ENCODE measurements at places on chromosomes 12 and 14.

- no peak for DNase-seq
Measured at GRCh38 chr12:58372298-58372697, 430.9 kb downstream of the ATP23 start.

DNA sequence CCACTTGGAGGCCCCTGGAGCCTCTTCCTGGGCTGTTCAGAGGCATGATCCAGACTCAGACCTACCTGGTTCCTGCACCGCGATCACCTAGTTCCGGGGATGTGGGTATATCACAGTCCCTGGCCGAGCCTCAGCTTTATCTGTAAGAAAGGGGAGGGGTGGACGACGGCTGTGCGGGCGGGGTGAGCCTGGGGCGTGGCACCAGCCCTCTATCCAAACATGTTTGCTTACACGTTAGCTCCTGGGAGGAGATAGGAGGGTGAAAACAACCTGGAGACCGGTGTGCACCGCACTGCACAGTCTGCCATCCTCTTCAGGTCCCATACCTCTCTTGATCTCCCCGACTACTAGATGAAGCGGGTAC lies 1.2 kb downstream of the ANKRD9 start:
- DNase-seq = no peak

DNA sequence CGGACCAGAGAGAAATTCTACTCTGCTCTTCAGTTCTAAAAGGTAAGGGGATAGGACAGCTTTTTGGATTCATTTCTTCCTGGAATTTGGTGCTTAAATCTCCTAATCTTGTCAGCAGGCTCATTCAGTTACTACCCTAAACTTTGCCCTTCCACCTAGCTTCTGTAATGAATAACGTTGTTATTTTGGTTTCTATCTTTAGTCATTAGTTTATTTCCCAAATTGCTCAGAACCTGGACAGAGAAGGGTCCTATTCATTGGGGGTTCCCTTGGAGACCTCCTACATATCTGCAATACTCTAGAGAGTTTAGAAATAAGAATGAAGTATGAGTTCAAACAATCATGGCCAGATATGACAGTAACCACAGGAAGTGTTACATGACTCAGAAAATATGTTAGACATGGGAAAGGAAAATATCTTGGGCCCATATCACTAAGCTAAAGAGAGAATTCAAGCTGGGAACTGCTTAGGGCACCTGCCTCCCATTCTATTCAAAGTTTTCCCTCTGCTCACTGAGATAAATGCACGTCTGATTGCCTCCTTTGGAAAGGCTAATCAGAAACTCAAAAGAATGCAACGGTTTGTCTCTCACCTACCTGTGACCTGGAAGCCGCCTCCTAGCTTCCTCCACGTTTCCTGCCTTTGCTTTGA lies 87.9 kb downstream of the GAS2L3 start:
- no peak for DNase-seq

DNA sequence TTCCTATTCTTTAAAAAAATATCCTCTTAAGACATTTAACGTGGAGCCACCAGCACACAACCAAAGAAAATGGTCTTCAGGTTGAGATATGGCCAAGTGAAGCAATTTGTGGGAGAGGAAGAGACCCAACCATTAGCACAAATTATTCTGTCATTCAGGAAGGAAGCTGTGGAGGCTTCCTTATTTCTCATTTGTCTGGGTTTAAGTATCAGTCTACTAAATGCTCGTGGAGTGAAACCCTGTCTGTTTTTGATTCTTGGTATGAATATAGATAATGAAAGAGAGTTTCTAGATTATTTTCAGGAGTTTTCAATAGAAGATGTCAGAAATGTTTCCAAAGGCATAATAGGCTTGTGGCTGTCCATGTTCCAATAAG lies 125.1 kb downstream of the GPR65 start:
- DNase-seq = no peak

- DNase-seq = no peak
Measured at GRCh38 chr12:50069069-50069468, 11.7 kb downstream of the ASIC1 start.

DNA sequence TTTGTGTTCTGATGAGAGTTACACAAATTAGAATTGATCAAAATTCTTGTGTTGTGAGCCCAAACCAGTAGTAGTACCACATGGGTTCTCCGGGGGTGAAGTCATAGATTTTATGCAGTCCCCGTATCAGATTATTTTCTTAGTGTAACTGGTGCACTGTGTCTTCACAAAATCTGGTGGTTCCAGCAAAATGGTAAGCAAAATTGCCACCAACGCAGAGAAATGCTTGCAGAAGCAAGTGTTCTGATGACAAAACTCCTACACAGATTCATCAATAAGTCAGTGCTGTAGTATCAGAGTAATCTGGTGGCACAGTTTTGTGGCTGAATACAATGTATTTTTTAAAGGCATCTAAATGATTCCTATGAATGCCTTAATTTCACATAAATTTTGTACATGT lies 1.3 kb upstream of the CACNA2D4 start:
- DNase-seq = no peak

DNA sequence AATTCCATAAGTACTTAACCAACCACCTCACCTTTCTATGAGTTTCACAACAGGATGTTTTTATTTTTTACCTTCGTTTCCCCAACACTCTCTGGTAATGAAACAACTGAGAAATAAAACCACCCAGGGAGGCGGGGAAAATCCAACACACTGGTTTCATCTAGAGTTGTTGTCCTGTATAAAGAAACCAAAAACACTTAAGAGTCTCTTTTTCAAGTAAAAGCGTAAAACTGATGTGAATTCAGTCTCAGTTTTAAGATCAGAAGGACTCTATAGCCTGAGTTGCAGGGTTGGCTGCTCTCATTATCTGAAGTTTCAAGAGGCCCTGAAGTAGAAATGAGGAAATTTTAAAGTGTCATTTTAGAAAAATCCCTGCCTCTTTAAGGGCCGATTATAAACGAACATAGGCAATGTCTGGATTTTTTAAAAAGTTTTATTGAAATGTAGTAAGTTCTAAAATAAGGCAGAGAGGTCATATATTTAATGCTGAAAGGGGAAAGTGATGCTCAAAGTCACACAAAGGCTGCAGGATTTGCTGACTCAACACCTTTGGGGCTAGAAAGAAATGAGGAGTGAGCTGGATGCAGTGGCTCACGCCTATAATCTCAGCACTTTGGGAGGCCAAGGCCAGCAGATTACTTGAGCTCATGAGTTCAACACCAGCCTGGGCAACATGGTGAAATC lies 27.2 kb downstream of the HIGD1C start:
- no peak for DNase-seq

DNA sequence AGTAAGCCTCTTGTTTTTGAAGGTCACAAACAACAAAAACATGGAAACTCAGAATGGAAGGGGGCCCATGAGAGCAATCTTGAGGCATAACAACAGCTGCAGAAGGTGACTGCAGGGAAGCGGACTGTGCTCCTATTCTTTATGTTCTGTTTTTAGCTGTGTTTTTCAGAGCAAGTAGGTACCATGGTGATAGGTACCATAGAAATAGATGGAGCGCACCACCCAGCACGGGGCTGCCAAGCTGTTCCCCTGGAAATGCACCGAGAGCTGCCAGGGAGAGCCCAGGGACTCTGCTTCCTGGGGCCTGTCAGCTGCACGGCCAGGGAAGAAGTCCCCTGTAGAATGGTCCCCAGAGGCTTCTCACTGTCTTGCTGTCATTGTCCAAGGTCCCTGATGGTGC lies 32.8 kb downstream of the DGLUCY start:
- DNase-seq = no peak

DNA sequence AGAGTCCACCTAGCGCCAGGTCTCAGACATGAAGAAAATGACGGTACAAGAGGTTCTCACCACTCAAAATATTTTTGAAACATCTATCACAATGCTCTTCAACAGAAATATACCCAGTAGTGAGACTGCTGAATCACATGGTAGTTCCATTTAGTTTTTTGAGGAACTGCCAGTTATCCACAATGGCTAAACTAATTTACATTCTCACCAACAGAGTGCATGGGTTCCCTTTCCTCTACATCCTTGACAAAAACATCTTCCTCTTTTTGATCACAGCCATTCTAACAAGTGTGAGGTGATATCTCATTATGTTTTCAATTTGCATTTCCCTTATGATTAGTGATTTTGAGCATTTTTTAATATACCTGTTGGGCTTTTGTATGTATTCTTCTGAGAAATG lies 5.7 kb upstream of the GPR65 start:
- no peak for DNase-seq

GRCh38 chr12:51238037-51238509 lies 553 bp upstream of the DAZAP2 start:
- peak; percentile 68 for DNase-seq

- no peak for DNase-seq
Measured at GRCh38 chr12:61563665-61564450, 696.3 kb upstream of the USP15 start.

DNA sequence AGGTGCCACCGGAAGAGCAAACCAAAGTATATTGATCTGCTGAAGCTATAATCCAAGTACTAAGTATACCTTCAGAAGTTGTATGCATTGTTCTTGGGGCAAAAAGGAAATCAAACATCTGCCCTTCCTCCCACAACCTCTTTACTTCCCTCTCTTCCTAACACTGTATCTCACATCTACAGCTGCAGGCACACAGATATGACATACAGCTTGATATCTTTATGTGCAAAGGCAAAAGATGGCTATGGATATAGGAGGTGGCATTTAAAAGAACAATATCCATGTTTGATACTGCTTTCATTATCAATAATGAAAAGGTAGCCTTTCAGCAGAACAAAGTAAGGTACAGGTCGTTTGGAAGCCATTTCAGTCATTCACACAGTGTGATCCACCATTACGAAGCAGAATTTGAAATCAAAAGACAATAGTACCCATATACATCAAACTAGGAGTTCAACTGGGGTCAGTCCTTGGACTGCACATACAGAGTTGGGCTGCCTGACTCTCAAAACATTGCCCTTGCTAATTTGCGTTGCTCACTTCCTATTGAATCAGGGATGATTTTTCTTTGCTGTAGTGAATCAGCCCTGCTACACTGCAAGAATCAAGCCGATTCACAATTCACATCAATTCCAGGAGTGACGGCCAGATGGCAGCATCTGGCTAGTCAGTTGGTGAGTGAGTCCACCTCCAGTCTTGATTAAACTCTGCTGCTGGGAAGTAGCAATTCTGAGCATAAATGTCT lies 8.9 kb downstream of the ANG start:
- DNase-seq = no peak

GRCh38 chr12:104410326-104410725 lies 46.4 kb upstream of the CHST11 start:
- no peak for DNase-seq

- no peak for DNase-seq
Measured at GRCh38 chr14:58395562-58395811, 243 bp upstream of the TOMM20L start.

DNA sequence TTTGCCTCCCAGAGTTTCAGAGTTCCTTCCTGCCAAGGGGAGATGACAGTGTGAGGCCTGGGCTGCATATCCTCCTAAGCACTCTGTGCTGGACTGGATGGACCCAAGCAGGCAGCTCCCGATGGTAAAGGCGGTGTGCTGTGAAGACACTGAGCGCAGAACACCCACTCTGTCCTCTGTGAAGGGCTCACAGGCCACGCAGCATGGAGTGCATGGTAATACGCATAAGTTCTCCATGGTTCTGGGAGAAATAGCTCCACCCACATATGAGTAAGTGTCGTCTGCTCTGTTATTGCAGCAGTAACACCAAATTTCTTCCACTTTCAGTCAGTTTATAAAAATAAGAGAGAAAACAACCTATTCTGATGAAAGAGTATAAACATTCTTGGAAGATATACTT lies 55.8 kb downstream of the TMEM30B start:
- no peak for DNase-seq

- DNase-seq = no peak
Measured at GRCh38 chr12:114045349-114045748, 79.2 kb upstream of the RBM19 start.

GRCh38 chr12:113464852-113465719 lies 6.6 kb downstream of the LHX5 start:
- DNase-seq = peak; percentile 48

DNA sequence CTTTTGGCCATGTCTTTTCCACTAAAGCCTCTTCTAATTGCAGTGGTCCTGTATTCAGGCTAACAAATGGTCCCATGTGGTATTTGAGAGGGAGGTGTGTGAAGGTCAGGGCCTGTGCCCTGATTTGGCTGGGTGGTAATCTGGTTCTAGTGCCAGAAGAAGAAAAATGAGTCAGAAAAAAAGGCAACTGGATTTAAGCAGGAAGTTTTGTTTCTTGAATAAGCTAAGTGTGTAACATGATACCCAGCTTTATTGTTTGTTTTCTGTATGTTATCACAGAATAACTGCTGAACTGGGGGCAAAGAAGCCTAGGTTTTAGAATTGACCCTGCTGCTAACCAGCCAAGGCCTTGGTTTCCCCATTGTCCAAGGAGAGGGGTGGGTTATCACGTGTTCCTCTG lies 134.0 kb downstream of the ANO6 start:
- DNase-seq = no peak

GRCh38 chr12:127811988-127812387 lies 455.0 kb upstream of the TMEM132C start:
- no peak for DNase-seq

- DNase-seq = peak; percentile 25
Measured at GRCh38 chr12:40224439-40225291, at the start of gene LRRK2. Gene LRRK2, plus strand, starts transcription at chr12:40224997. Its CDS starts 135 bp downstream, at chr12:40225132.

DNA sequence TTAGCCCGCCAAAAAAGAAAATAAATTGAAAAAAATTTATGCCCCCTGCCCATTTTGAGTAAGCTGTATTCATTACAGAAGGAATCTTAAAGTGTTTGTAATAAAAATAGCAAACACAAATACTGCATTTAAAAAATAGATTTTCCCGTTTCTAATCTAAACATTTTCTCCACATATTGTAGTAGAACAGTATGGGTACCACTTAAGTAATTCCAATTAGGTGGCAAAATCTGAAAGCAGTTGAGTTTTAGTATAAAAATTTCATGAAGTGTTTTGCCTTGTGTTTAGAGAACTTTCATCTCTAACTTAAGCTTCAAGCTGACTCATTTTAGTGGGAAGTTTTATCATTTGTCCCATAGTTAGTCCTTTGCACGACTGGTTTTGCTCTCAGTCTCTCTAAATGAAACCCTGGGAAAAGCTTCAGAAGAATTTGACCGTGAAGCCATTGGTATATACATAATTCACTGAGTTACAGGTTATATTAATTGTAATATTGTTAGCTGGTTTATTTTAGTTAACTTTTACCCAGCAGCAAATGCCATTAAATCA lies 214.6 kb downstream of the ERC1 start:
- DNase-seq = no peak

- no peak for DNase-seq
Measured at GRCh38 chr14:94761348-94761996, 8.4 kb downstream of the GSC start.

- no peak for DNase-seq
Measured at GRCh38 chr12:65937161-65937641, 112.9 kb downstream of the HMGA2 start.

- no peak for DNase-seq
Measured at GRCh38 chr12:90013409-90013808, 304.8 kb upstream of the ATP2B1 start.

- DNase-seq = no peak
Measured at GRCh38 chr12:93572712-93573551, 457 bp downstream of the SOCS2 start.

GRCh38 chr12:54661048-54661447 lies 12.9 kb upstream of the DCD start:
- no peak for DNase-seq
